NCI-H1105 (cell line): ENCODE measurements at places on chromosomes 4 and X.

DNA sequence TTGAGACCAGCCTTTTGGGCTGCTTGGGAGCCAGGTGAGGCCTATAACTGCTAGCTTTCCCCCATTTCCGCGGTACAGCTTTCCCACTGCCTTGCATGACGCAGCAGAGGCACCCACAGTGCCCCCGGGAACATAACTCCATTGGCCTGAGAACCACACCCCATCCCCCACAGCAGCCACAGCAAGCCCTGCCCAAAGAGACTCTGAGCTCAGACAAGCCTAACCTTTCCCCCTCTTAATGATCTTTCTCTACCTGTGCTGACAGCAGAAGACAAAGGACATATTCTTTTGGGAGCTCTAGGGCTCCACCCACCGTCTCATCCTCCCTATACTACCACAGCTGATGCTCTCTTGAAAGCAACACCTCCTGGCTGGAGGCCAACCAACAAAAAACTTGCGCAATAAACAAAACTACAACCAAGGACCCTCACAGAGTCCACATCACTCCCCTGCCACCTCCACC, 114.8 kb downstream of the FANCB start:
- DNase-seq = no peak

GRCh38 chr4:85175190-85175589, 208.7 kb upstream of the WDFY3 start:
- no peak for DNase-seq

GRCh38 chr4:152501846-152502536, 33.9 kb downstream of the FBXW7 start:
- no peak for DNase-seq

GRCh38 chr4:168654104-168654847, 157.4 kb downstream of the PALLD start:
- DNase-seq = peak; percentile 25

- no peak for DNase-seq
These were observed 110.0 kb downstream of the ARHGAP6 start for GRCh38 chrX:11555759-11556158.

DNA sequence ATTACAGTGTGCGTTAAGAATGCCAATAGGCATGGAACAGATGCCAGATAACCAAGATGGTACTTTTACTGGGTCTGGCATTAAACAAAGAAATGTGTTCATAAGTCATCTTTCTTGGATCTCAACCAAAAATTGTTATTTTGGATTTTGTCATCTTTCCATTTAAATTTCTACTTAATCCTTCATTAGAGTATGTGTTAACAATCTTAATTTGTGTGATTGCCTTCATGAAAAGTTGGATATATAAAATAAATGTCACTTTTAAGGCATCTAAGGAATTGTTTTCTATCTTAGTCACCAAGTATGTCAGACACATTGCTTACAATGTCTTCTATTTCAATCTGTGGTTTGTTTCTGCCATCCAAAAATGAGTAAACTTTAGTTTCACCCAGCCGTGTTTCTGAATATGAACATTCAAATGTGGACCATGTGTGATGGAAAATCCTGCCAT, 87.5 kb downstream of the PALLD start:
- DNase-seq = no peak

GRCh38 chr4:6749340-6750171, 33.0 kb upstream of the KIAA0232 start:
- no peak for DNase-seq

DNA sequence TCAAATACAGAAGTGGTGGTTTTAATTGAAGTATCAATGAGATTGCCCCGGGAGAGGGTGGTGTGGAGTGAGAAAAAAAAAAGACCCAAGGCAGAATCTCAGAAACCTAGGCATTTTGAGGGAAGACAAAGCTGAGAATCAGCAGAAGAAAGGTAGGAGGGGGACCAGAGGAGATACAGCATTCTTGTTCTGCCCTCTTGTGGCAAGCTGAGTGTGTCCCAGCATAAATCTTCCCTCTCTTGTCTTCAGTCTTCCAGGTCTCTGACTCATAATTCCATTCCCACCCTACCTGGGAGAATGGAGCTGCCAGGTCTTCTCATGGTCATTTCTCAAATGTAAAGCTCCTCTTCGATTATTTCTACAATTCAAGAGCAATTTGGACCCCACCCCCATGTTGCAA, 32.7 kb upstream of the MAGED1 start:
- DNase-seq = peak; percentile 0

GRCh38 chr4:14792702-14793227, 209.5 kb upstream of the CPEB2 start:
- DNase-seq = no peak
